ENCODE measurements at places on chromosomes 7 and 10.

- DNase-seq = no peak
Observed at GRCh38 chr10:87506956-87507355, 2.3 kb downstream of the MINPP1 start.

GRCh38 chr7:25849500-25850184 is 302.4 kb upstream of the NFE2L3 start:
- no peak for DNase-seq

DNA sequence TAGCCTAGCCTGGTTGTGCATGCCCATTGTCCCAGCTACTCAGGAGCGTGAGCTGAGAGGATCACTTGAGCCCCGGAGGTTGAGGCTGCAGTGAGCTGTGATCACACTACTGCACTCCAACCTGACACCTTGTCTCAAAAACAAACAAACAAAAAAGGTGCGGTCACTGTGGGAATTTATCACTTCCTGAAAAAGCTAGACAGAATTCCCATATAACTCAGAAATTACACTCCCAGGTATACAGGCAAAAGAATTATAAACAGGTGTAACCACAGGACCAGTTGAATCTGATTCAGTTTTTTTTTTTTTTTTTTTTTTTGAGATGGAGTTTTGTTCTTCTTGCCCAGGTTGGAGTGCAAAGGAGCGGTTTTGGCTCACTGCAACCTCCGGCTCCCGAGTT is 3.2 kb upstream of the OGDH start:
- no peak for DNase-seq

GRCh38 chr7:22551768-22552513 is 52.0 kb upstream of the STEAP1B start:
- DNase-seq = no peak

- DNase-seq = no peak
Observed at GRCh38 chr10:83991986-83992753, 147.1 kb upstream of the GHITM start.

DNA sequence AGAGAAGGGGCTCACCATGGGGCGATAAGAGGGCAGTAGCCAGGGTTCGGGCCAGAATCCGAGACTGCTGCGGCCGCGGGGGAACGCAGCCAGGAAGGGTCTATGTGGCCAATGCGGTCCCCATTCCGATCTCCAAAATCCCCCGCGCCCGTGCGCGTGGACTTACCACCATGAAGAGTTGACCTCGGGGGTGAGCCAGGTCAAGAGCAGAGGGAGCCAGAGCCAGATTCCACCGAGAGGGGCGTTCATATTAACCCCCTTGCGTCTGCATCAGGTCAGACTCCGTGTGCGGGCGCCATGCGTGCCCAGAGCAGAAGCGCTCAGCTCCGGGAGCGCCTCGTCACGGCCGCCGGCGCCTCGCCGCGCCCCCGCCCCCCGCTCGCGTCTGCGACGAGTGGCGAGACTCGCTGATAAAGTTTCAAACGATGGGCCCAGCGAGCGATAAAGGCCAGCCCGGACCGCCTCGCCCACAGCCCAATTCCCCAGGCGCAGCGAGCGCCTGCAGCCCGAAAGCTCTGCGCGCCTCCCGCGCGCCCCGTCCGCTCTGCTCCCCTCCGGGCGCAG is at the start of gene WNT2:
WNT2 (minus strand) TSS at position 318 of the 564 bp plus-strand sequence; CDS start at position 249, 69 bp downstream.
- DNase-seq = no peak

DNA sequence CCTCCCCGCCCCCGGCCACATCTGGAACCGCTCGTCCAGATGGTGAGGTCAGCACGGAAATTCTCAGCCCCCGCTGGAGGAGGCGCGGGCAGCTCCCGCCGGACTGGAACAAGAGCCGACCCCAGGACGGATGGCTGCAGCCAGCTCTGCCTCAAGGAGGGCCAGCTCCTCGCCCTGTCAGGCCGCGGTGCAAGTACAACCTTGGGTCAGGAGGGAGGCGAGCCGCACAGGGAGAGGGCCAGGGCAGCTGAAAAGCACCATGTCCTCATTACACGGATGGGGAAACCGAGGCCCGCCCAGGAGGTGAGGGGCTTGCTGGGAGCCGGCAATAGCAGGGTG is 3.8 kb upstream of the GRIFIN start:
- DNase-seq = no peak

DNA sequence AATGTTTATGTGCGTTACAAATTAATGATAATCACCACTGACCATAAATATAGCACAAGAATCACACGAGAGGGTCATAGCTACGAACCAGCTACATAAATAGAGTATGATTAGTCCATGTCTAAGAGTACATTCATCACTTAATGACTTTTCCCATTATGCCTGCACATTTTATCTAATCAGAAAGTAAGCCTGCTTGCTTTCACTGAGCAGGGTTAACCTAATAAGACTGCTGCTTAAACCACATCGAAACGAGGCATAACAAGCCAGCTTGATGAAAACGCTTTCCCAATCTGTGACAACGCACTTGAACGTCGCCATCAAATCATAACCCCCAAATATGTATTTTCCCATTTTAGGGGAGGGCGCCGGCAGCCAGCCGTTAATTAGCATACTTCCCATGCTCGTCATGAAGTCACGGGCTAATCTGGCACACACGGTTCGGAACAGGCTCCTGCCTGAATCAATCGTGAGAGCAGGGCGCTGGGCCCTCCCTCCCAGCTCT is 71.5 kb downstream of the EBF3 start:
- DNase-seq = no peak

DNA sequence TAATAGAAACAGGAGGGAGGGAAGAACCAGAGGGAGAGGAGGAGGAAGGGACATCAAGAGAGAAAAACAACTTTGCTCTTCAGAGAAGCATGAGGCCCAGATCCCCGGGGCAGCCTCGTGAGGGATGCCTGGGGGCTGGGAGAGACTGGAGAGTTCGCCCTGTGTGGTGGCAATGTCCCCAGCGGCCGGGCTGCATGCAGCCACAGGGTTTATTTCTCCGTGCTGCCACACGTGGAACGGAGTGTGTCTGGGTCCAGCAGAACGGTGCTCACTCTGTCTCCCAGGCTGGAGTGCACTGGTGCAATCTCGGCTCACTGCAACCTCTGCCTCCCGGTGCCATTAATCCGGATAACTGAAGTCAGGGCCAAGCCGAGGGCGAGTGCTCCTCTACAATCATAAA is 257.7 kb downstream of the ACTR3B start:
- DNase-seq = no peak

- no peak for DNase-seq
Observed at GRCh38 chr7:45219801-45220435, 62.3 kb downstream of the RAMP3 start.

DNA sequence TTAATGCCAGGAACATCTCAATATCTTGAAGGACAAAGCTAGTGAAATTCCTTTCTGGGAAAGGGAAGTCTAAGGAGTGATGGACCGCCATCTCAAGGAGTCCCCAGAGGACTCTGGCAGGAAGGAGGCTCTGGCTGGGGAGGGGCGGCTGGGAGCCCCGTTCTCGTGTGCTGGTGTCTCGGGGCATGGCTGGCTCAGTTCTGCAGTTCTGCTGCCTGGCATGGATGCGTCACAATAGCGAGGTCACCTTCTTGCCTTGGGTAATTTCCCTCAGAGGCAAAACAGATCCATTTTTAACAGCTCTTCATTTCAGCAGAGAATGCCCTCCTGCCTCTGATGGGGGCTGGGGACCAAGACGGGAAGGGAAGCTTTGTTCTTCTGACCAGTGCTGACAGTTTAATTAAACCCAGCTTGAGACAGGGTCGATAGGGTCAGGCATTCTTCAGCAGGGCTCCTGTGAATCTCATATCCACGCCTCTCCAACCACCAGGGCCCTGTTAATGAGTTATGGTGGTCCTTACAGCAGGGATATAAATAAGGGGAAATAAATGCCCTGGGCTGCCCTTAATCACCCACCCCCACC is 35.7 kb downstream of the SLIT1 start:
- DNase-seq = no peak

GRCh38 chr7:68224041-68224741 is 1227.6 kb downstream of the TYW1 start:
- DNase-seq = no peak

GRCh38 chr7:41003611-41003940 is 699.3 kb downstream of the INHBA start:
- DNase-seq = no peak

- DNase-seq = no peak
Observed at GRCh38 chr10:86868353-86868752, 89.1 kb downstream of the MMRN2 start.

DNA sequence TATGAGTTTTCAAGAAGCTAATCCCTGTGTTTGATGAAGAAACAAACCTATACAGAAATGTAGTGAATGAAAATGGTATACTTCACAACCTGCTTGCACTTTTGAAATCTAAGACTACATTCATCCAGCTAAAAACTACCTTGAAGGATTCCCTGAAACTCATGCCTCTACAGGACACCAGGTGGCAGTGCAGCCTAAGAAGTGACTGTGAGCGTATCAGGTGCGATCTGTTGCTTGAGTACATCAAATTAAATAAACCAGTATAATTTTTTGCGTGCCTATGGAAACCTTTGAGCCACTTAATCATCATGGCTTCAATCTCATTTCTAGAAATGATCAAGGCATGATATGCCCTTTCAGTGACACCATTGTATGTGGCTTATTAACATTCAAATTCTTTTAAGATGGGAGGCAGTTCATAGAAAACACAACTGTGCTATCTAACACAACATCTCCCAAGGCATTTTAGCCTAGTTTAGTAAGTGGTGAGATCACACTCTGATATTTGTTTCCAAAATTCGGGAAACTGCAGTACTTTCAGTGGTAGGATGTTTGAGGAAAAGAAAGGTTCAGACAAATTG is 57.4 kb downstream of the PPP1R17 start:
- DNase-seq = peak; percentile 3

- no peak for DNase-seq
Observed at GRCh38 chr10:112790030-112790429, 160.0 kb upstream of the TCF7L2 start.

DNA sequence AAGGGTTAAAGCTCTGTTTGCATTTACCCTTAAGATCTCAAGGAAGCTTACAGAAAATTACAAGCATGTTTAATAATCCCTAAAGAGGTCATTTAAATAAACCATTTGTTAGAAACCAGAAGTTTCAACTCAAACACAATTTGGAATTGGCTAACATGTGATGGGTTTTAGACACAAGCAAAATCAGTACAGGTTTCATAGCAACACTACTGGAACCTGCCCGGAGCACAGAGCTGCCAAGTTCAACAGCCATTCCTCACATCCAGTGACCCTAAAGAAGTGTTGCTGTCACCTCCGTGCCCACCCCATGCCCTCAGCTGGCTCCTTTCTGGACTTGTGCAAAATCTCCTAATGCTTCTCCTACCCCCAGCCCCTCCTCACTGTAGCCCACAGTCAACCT is 338.8 kb upstream of the AUTS2 start:
- DNase-seq = no peak

- DNase-seq = no peak
Observed at GRCh38 chr10:130459851-130460490, 323.8 kb downstream of the GLRX3 start.

DNA sequence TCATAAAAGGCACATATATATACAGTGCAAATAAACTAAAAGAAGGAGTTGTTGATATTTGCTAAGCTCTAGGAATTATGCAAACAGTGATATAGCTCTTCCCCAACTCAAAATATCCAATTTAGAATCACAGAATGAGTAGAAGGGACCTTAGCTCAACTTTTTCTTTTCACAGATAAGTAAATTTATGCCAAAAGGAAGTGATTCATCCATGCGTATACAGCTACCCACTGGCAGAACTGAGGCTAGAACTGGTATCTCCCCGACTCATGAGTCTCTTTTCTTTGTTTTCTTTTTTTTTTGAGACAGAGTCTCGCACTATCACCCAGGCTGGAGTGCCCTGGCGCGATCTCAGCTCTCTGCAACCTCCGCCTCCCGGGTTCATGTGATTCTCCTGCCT is 54.2 kb upstream of the SVIL start:
- no peak for DNase-seq

DNA sequence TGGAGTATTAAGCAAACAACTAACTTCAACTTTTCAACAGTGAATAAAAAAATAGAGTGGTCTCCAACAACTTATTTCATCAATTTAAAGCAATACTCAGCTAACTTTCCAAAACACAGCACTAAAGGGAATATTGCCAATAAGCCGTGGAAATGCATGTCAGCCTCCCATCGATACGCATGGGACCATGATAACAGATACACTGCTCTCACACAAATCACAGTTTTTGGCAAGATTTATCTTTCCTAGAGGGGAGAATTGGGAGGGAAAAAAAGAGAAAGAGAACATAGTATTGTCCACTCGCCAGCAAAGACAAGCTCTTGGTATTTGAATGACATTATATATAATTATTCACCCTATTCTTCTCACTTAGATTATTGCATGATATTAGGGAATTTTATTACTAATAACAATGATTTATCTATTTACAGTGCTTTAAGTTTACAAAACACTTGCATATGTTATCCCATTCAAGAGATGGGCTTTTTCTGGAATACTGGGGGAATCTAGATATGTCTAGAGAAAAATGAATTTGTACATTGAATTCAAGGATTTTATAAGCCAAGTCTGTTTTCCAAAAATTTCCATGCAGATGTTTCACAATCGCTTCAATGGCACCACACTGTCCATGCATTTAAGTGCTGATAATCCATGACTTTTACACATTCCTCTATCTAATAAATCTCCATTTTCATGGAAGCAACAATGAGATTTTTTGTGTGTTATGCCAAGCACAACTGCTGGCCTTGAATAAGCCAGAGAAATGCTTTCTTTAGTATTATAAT is 194.0 kb upstream of the MGMT start:
- DNase-seq = no peak

DNA sequence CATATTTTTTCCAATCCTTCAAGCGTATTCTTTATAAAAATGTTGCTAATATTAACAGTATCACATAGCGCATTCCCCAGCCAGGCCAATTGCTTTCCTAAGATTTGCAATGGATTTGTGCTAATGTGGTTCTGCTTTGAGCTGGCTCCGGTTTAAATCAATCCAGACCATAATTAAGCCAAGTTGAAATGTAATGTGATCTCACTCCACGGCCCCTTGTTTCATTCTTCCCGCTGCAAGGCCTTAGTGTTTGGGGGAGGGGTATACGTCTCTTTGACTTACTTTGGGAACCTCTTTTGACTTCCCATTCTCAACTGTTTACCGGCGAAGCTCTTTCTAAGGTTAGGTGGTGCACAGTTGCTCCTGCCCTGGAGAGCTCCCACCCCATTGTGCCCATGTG is 86.4 kb downstream of the PRPF18 start:
- no peak for DNase-seq

DNA sequence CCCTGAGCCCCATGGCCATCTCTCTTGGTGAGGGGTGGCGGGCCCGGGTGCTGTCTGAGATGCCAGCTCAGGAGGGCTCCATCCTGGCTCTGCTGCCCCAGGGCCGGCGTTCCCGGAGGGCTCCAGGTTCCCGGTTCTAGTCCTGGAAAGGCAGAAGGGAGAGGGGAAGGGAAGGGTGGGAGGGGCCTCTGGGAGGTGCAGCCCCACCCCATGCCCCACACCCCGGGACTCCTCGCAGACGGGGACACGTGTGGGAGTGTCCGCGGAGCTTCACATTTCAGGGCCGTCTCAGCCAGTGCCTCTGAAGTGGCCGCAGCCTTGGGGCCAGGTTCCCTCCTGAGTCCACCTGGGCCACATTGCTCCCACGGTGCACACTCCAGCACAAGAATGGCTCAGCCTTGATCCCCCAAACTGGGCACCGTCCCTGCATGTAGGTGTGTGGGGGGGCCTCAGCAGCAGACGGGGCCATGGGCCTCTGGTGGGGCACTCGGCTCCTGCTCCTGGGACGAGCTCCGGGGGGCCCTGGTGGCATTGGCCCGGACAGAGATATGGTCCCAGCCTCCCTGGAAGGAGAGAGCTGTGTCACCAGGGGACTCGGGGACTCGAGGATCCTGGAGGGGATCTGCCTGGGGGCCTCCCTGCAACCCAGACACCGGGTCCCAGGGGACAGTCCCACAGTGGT is 5.8 kb downstream of the BHLHA15 start:
- no peak for DNase-seq

GRCh38 chr7:34019301-34019790 is 114.0 kb downstream of the BMPER start:
- DNase-seq = no peak

Data from stimulated activated CD8-positive, alpha-beta memory T cell treated with anti-CD3 and anti-CD28 coated beads, Interleukin-15, amount 100 ng/mL, for 24 hours (primary cell).